Coronary artery (tissue), 2 donors: ENCODE measurements at places on chromosomes 1 and 21.

DNA sequence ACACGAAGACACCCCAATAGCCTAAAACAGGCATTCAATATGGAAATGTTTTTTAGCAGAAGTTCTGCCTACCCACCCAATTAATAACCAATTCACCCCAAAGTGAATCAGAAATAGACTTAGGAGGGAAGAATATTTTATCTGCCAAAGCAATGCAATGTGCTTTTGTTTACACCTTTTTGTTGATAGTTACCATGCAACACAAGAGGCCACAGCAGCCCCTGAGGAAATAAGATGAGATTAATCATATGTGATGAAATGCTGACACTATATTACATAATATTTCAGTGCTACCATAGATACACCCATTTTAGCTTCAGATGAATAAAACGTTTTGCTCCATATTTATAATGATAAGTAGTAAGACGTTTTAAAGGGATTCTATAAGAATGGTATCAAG lies 60.9 kb upstream of the RGS2 start:
- no peak for DNase-seq

DNA sequence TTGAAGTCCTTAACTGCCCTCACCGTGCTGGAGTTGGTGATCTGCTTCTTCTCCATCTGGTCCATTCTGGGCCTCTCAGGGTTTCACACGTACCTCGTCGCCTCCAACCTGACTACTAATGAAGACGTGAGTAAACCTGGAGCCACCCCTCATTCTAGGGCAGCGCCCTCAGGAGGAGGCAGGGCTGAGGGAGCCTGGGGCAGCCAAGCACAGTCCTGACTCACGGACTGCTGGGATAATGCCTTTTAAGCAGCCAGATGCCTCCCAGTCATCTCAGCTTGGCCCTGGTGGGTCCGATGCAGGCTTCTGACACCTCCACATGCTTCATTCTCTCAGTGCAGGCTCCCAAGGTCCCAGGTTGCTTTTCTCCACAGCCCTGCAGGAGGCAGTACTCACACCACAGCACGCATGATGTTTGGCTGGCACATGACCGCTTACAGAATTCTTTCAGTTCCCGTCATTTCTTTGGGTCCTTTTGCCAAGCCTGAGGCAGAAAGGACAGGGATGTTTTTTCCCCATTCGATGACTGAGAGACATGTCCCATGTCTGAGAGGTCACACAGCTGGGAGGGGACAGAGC lies 11.8 kb upstream of the SFN start:
- no peak for DNase-seq

DNA sequence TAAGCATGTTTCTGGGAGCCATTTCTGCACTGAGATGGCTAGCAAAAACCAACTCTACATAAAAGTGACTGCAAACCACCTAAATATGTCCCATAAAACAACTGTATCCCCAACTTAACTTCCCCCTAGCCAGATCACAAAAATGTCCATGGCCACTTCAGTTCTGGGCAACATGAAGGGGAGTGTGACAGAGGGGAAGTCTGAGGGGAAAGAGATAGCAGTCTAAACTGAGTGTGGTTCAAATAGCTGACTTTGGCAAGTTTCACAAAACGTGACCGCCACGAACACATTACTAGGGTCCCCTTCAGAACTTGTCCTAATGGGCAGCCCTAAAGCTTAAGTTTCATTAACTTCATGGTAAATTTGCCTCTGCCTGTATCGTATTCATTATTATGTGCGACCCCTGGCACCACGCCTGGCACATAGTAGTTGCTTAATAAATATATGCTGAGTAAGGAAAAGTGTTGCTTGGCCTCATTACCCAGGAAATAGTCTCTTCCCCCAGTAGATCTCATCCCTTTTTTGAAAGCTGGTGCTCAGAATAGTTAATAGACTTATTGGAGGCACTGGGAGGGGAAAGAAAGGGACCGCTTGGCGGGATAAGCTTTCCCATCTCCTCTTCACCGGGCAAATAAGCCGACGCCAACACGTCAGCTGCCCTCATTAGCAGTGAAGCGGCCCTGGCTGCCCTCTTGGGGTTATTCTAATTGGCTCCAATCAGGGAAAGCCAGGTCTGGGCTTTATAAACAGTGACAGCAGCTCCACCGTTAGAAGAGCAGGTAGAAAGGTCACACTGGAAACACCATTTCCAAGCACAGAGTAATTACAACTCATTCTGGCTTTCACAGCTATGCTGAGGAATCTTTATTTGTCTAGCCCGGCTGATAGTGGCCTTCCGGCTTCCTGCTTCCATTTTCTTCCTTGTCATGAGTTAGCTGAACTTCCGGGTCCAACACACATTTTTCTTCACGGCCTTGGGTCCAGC lies 122.1 kb downstream of the LRIG2 start:
- DNase-seq, result no peak

GRCh38 chr1:18422076-18422777 lies 58.5 kb upstream of the KLHDC7A start:
- no peak for DNase-seq

DNA sequence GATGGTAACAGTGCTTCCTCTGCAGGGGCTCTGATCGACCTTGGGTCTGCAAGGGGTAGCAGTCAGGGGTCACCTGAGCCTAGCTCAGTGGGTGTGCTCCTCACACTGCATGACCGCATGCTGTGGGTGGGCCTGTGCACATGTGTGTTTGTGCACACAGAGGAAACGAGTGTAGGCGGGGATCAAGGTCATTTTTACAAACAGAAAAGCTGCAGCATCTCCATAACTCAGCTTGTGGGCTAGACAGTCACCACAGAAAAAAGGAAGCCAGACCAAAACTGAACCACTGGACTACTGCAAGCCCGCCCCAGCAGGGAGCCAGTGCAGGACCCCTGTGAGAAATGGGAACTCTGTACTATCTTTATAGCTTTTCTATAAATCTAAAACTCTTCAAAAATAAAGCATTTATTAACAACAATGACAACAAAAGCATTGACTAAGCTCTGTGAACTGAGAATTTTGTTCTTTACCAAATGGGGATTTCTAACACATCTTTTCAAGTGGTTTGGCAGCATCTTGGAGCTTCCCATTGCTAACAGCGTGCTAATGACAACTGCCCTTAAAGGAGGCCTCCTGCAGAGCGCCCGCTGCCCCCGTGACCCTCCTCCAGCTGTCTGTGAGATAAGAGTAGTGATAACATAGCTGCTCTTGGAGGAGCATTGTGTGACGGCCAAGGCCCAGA lies 19.9 kb upstream of the NEK2 start:
- DNase-seq, result no peak

- no peak for DNase-seq
Measured at GRCh38 chr1:180083164-180083563, 71.5 kb upstream of the QSOX1 start.

DNA sequence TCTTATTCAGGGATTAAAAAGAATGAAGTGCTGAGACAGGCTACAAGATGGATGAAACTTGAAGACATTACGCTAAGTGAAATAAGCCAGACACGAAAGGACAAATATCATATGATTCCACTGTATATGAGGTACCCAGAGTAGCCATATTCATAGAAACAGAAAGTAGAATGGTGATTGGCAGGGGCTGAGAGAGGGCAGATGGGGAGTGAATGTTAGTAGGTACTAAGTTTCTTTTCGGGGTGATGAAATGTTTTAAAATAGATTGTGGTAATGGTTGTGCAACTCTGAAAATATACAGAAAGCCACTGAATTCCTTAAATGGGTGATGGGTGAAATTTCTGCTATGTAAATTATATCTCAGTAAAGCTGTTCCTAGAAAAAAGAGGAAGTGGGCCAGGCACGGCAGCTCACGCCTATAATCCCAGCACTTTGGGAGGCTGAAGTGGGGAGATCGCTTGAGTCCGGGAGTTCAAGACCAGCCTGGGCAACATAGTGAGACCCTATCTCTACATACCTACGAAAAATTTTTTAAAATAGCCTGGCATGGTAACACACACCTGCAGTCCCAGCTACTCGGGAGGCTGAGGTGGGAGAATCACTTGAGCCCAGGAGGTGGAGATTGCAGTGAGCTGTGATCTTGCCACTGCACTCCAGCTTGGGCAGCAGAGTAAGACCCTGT lies 15.9 kb downstream of the SLC27A3 start:
- DNase-seq, result no peak

DNA sequence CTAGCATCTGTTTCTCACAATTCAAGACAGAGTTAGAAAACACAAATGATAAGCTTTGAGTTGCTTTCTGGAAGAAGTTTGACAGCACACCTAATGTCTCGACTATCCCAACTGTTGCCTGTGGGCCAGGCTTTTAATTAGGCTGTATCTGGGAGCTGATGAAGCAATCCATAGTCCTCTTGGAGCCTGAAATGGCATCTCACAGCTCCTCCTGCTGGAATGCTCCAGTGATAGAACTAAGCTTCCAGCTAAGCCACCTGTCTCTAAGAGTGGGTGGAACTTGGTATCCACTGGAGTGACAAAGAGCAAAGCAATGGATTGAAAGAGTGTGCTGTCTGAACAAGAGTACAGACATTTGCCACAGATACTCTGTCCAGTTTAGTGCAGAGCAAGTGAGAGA lies 605.3 kb upstream of the NR5A2 start:
- DNase-seq, result no peak

- DNase-seq, result no peak
Measured at GRCh38 chr1:117250061-117250606, 39.4 kb upstream of the VTCN1 start.

- no peak for DNase-seq
Measured at GRCh38 chr1:212853658-212854057, 4.4 kb upstream of the FLVCR1 start.

DNA sequence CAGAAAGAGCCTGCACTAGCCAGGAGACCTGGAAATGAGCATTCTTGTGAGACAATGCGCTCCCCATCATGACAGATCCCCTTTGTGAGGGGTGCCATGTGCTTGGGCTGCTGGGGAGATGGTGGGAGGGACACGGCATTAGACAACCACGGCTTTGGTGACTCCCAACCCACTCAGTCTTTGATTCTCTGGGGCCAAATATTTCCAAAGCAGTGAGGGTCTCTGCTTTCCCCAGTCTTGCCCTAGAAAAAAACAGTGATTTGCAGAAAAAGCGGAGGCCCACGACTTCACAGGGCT lies 10.2 kb downstream of the SLC45A3 start:
- DNase-seq, result no peak

GRCh38 chr21:31265366-31266013 lies 78.6 kb downstream of the TIAM1 start:
- DNase-seq, result no peak

- DNase-seq, result no peak
Measured at GRCh38 chr1:23475134-23475628, 8.8 kb downstream of the ASAP3 start.

- no peak for DNase-seq
Measured at GRCh38 chr1:44406737-44407429, 1.8 kb downstream of the RNF220 start.

GRCh38 chr1:2986549-2987305 lies 34.5 kb upstream of the ACTRT2 start:
- DNase-seq, result no peak

GRCh38 chr1:162022626-162023025 lies 1.0 kb downstream of the OLFML2B start:
- no peak for DNase-seq

GRCh38 chr1:208054485-208054884 lies 143.6 kb upstream of the CD34 start:
- DNase-seq, result no peak

DNA sequence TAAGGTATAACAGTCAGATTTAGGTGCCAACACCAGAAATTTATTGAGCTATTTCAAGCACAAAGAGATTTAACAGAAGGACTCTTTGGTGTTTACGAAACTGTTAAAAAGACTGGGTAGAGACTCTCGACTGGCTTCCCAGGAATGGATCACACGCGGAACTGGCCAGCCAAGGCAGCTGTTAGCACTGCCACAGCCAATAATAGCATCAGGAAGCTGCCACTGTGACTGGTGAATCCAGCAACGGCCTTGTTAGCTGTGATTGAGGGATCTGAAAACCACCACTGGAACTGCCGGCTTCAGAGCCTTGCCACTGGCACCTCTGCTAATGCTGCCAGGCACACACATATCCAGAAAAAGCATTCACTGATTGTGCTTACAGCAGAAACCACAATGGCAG lies 10.6 kb upstream of the SIM2 start:
- DNase-seq, result no peak

DNA sequence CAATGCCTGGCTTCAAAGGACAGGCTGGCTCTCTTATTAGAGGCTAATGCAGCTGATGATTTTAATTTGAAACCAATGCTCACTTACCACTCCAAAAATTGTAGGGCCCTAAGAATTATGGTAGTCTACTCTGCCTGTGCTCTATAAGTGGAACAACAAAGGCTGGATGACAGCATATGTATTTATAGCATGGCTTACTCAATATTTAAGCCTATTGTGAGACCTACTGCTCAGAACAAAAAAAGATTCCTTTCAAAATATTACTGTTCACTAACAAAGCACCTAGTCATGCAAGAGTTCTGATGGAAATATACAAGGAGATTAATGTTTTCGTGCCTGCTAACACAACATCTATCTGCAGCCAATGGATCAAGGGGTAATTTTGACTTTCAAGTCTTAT lies 73.8 kb upstream of the DUSP10 start:
- no peak for DNase-seq

DNA sequence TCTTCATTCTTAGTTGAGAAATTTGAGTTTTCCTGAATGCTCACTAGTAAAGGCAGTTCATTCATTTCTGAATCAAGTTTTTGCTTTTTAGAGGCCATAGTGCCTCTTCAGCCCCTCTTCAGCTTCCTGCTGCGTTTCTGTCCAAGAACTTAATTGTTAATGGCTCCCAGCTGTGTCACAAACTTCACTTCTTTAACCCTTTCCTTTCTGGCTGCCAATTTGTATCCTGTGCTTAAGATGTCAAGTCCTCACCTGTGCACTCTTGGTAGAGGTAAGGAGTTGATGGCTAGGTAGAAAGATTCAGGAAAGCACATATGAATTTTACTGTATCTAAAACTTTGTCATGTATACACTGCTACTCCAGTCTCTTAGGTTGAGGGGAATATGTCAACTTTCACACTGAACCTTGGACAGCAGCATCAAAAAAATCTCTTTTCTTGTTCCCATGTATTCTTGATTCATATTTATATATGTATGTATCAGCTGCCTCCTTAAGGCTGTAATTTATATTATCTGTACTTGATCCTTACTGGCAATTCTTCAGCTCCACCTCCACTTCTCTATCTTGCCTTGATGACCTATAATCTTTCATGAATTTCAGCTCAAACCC lies 612.8 kb downstream of the LMO4 start:
- no peak for DNase-seq

DNA sequence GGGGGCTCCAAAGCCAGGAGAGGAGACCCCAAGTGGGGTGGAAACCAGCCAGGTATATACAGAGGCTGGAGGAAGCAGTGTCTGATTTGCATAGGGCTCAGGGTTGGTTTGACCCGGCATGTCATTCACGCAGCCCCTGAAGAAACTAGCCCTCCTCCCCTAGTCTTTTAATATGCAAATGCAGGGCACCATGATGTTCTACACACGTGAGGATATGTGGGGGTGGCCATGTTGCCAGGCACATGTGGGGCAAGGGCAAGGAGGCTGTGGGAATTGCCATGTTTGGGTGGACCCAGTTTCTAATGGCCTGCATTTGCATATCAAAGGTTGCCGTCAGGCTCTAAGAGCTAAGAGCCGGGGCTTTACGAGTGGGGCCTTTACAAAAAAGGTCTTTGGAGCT lies 12.0 kb upstream of the RHOU start:
- no peak for DNase-seq

GRCh38 chr1:19644395-19644680 lies 227 bp downstream of the NBL1 start:
- DNase-seq, result no peak

GRCh38 chr1:244735404-244735803 lies 82.5 kb downstream of the DESI2 start:
- no peak for DNase-seq
